ENCODE measurements at places on chromosomes 16 and 17. TPM values are rescaled to one million over a fixed set of nuclear protein-coding genes. Genes with fewer than 3 reads are reported as not detected.

SPAG9 gene
- total RNA-seq, result 34.5 TPM

TBC1D28 gene
- not detected for total RNA-seq

USP43 gene
- total RNA-seq, result 8.4 TPM

CHRNE gene
- 0.16 TPM for total RNA-seq

HLF gene
- total RNA-seq, result 1.3 TPM

STH gene
- total RNA-seq, result not detected

SDR42E1 gene
- 5.5 TPM for total RNA-seq

CACNA1H gene
- total RNA-seq, result 3.7 TPM

RTN4RL1 gene
- total RNA-seq, result not detected

KRTAP9-4 gene
- total RNA-seq, result not detected

TPPP3 gene
- total RNA-seq, result 2.9 TPM

MYL4 gene
- total RNA-seq, result not detected

ARL5C gene
- total RNA-seq, result not detected

MAP2K6 gene
- total RNA-seq, result 2.1 TPM

HS3ST3A1 gene
- 91.1 TPM for total RNA-seq

SMTNL2 gene
- 16.9 TPM for total RNA-seq

PRRT2 gene
- 0.25 TPM for total RNA-seq

PABPN1L gene
- total RNA-seq, result not detected

OR1A1 gene
- not detected for total RNA-seq

SECTM1 gene
- total RNA-seq, result 8.2 TPM

CTRB2 gene
- not detected for total RNA-seq

GPR139 gene
- not detected for total RNA-seq

NPIPA1 gene
- total RNA-seq, result 17.1 TPM

EMP2 gene
- total RNA-seq, result 8.5 TPM

TBC1D3B gene
- 1.8 TPM for total RNA-seq

SULT1A4 gene
- 2.1 TPM for total RNA-seq

KATNIP gene
- 12.7 TPM for total RNA-seq

EFNB3 gene
- total RNA-seq, result 3.8 TPM
